ENCODE measurements at places on chromosomes 3 and 15.

DNA sequence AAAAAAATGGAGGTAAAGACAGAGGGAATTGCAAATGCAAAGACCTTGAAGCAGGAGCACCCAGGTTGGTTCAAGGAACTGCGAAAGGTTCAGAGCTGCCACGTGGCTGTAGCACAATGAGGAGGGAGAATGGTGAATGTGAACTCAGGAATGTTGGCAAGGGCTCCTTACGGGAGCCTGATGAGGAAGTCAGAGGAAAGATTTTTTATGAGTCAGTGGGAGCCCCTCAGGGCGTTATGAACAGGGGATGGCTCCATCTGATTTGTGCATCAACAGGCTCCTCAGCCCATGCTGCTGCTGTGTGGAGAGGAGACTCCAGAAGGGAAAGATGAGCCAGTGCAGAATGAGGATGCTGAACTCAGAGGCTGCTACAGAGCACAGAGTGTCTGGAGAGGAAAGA, 194.4 kb downstream of the ARRDC4 start:
- peak; percentile 85 for DNase-seq

DNA sequence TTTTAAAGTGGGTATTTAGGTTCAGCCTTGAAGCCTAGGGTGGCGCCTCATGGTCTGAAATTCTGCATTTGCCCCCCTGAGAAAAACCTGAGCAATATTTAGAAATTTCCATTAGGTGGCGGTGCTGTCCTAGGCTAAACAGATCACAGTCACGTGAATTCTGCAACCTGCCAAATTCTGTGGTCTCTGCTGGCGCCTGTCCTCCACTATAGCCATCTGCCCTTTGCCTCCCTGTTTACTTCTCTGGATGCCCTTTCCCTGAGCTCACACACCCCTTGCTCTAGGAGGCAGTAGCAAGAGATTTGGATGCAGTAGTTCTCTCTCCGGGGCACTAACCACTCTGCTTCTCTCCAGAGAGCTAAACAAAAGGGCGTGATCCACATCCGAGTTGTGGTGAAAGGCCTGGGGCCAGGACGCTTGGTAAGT, 9.1 kb downstream of the MRPS11 start:
- DNase-seq, result peak; percentile 59

GRCh38 chr3:101268141-101268540, 52.2 kb downstream of the IMPG2 start:
- DNase-seq, result no peak

GRCh38 chr3:85594676-85595075, 635.9 kb downstream of the CADM2 start:
- DNase-seq, result no peak

DNA sequence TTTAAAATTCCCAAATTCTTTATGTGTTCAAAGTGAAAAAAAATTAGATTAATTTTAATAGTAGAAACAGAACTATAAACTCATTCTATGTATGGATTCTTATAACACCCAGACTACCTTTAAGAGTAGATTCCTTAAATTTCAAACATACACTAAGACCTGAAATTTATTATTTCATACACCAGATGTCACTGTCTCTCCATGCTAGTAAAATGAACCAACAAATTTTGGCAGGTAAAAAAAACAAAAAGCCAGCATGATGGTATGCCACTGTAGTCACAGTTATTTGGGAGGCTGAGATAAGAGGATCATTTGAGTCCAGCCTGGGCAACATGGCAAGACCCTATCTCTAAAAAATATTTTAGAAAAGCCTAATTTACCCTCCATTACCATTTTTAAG, 461.3 kb upstream of the NAALADL2 start:
- no peak for DNase-seq

- no peak for DNase-seq
These were observed 145.5 kb downstream of the ATP10A start for GRCh38 chr15:25717457-25718168.

- peak; percentile 38 for DNase-seq
These were observed at the start of gene GADL1 for GRCh38 chr3:30894521-30895251. TSS of gene GADL1 (minus strand) at chr3:30894661. CDS start at chr3:30894614, 47 bp downstream.

- DNase-seq, result peak; percentile 47
These were observed 440 bp downstream of the PRTG start for GRCh38 chr15:55742498-55742926.
